KBM-7 (cell line): ENCODE measurements at places on chromosomes 6 and 20.

DNA sequence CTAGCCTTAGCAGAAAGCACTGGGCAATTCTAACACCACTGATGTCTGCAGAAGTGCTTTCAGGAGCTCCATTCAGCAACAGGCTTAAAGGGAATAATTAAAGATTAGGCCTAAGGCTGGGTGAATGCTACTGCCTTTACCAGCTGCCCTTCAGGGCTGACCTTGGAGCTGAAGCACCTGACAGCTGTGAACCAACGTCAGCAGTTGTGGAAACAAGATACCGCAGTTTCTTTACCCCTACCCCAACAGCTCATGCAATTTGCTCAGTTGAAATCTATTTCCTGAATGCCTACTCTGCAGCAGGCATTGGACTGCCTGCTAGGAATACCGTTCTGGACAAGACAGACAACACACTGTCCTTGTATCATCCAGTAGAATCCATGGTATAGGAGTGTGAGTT is 51.5 kb upstream of the ADTRP start:
- no peak for DNase-seq

- DNase-seq, result no peak
These were observed 12.5 kb downstream of the ERMARD start for GRCh38 chr6:169763881-169764280.

- DNase-seq, result no peak
These were observed 658.8 kb upstream of the DEFB115 start for GRCh38 chr20:30598460-30599230.

DNA sequence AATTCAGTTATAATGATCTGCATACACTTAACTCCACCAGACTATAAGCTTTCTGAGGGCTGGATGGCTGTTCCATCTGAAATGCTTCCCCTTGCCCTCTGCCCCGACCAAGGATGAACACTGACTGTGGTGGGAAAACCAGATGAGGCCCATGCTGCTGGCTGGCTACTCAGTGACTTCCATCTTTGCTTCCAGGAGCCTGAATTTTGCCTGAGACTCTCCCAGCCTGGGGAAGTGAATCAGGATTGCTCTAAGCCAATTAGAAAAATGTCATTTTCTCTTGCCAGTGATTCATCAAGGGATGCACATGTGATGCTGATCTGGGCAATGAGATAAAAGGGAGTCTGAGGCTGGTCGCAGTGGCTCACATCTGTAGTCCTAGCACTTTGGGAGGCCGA is 1.7 kb upstream of the TOMM34 start:
- no peak for DNase-seq

GRCh38 chr20:25353747-25354705 is 36.6 kb downstream of the ABHD12 start:
- no peak for DNase-seq

DNA sequence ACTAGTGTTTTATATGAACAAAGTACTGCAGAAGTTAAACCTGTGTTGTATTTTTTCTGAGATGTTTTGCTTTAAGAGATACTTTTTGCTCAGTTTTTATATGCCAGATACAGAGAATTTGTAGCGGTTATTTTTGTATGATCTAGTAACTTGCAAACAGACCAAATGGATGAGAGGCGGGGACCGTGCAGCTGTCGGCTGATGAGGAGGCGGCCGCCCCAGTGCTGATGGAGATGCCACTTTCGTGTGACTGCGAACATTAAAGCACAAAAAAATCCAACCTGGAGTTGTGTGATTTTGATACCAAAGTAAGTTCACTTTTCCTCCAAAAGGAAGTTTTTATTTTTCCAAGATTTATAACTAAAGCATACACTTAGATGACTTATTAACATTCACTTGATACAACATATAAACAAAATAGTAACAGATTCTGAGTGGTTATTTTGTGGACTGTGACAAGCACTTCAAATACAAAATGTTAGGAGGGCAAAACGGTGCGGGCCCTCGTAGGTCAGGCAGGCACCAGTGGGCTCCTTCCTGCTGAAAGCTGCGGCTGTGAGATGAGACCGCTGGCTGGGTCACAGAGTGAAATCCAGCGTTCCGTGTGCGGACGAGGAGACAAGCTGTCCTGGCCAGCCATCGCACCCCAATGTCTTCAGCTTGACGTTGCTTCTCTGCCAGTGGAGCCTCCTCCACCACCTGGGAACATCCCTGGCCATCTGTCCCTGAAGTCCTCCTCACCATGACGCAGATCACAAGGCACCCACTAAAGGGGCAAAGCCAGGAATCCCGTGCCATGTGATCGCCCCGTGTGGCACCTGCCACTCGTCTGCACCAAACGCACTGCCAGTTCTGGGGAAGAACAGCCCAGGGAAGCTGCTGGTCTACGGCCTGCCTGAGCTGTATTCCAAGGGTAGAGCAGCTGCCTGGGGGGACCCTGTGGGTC is 4.0 kb upstream of the OGFR start:
- no peak for DNase-seq

- no peak for DNase-seq
These were observed 24.3 kb upstream of the RIMS4 start for GRCh38 chr20:44834693-44835092.

DNA sequence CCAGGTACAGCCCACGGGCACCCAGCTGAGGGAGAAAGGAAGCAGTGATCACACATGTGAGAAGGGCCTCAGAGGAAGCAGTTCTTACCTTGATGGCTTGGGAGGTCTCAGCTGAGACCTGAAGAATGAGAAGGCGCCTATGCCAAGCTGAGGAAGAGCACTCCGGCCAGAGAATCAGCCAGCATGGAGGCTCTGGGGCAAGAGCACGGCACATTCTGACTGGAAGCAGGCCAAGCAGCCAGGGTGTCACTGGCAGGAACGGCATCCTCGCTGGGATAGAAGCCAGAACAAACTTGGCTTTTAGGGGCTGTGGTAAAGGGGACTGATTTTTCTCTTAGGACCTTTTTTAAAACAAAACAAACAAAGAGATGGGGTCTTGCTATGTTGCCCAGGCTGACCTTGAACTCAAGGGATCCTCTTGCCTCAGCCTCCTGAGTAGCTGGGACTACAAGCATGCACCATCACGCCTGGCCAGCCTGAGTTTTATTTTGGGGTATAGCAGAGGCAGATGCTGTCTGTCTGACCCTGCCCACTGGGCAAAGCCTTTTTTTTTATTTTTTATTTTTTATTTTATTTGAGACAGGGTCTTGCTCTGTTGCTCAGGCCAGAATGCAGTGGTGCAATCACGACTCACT is 17.6 kb downstream of the GHRH start:
- no peak for DNase-seq

- DNase-seq, result peak; percentile 59
These were observed 60.9 kb downstream of the ATXN1 start for GRCh38 chr6:16700202-16700915.

DNA sequence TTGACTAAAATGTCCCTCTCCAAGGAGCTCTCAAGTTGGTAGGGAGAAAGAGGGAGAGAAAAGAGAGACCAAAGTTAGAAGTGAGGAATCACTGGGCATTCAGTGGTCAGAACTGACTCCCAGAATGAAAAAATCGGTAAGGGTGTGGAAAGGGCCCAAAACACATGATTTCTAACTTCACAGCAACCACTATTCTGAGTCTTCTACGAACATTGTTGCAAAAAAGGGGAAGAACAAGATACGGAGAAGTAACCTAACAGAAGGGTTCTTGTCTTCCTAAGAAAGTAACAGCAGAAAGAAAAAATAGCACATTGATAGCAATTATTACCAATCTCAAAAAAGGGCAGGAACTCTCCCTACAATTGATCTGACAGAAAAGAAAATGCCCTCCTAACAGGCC is 65.6 kb downstream of the ATP9A start:
- DNase-seq, result peak; percentile 48

DNA sequence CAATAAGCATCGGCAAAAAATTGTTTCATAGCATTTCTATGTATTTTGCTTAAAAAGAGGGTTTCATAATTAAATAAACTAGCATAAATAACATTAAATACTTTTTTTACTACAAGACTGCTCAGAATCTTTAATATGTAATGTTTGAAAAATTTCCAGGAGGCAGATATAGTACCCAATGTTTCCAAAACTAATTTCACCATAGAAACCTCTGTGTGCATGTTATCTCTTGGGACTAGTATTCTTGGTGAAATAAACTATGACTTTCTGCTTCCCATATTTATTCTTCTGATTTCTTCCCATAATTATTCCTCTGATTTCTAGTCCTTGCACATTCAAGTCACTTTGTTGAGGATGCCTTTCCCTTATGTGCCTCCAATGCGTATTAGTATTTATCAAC is 94.5 kb downstream of the PTPRK start:
- DNase-seq, result no peak

DNA sequence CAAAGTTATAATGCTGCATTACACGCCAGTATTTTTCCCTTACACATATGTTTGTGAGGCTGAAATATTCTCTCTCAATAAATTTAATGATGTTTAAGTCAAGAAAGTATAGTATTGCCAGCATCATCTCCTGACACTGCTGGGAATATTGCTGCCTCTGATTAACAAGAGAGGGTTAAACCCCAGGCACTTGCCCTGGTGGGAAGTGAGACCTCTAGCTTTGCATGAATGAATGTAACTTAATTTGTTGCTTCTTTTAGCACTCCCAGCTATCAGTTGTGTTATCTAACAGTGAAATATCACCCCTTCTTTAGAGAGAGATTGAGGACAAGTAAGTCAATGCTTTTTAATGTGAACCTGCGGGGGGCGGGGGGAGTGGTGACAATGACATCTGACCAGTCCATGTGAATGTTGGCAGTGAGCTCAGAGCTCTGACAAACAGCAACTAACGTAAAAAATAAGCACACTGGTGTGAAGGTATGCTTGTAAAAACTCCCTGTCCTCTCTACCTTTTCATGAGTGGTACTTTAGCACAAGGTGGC is 9.8 kb downstream of the FOXA2 start:
- no peak for DNase-seq

DNA sequence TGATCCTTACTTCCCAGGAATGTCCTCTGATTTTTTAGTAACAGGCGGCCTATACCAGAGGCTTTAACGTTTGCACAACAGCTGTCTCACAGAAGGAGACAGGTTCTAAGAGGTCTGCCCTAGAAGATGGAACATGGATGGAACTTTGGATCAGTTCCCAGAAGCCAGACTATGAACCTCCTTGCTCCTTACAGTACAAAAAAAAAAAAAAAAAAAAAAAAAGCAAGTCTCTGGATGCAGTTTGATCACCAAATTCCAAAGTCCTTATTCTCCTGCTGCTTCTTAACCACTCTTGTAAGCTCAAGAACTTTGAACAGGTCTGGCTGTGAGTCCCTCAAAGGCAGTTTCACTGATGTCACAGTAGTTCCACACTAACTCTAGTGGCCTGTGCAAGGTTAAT is 2.0 kb upstream of the TRMT11 start:
- no peak for DNase-seq

GRCh38 chr6:1950631-1951030 is 294.8 kb downstream of the GMDS start:
- DNase-seq, result no peak

DNA sequence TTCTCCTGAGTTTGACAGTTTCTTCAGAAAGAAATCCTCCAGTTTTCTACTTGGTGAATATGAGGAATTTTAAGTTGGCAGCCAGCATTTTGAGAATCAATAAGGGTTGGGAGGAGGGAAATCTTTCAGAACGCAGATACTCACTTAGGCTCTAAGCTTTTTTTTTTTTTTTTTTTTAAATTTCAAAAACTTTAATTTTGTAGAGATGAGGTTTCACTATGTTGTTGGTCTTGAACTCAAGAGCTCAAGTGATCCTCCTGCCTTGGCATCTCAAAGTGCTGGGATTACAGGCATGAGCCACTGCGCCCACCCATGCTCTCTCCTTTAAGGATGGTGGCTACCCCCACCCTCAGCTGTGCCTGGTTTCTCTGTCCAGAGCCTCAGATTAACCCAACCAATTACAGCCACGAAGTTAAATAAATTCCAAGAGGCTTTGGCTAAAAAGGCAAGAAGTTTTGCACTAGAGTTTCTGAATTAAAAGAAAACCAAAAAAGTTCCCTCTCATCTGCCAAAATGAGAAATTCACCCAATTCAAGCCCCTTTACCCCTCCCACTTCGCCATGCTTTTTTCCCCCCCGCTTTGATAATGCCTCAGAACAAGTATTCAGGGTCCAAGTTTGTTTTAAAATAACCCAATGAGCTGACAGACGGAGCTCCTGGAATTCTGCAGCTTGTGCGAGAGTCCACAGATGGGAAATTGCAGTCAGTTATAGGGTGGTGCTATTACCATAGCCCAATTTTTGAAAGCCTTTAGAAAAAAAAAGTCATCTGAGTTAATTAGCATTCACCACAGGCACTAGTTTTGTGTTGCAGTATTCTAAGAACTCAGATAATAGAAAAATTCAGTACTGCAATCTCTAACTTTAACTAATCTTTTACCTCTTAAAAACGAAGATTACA is 94.3 kb upstream of the BEND3 start:
- DNase-seq, result no peak

- no peak for DNase-seq
These were observed at the start of gene EPB41L1 for GRCh38 chr20:36154700-36155628. Gene EPB41L1, plus strand, starts transcription at chr20:36154740. Its CDS starts 19,038 bp downstream, at chr20:36173778.

DNA sequence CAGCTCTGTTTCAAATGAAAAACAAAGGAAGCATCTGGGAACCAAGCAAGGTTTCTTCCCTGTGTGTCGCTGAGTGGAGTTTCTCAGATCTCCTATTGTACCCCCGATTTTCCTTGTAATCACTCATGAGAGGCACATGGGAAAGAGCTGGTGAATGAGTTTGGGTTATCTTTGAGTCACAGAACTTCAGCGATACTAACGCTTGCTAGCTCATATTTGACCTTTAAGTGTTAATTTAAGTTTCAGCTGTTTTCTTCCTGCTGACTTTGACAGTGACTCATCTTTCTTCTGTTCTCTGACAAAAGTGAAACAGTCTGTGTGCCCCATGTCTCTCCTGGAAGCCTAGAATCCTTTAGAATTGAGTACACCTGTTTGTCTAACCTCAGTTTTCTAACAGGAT is 261.1 kb upstream of the RGS17 start:
- no peak for DNase-seq

- peak; percentile 56 for DNase-seq
These were observed 950 bp downstream of the KCTD20 start for GRCh38 chr6:36443471-36444428.

GRCh38 chr6:144330017-144330987 is 45.2 kb downstream of the UTRN start:
- no peak for DNase-seq

GRCh38 chr20:54431156-54431944 is 44.0 kb upstream of the DOK5 start:
- no peak for DNase-seq

DNA sequence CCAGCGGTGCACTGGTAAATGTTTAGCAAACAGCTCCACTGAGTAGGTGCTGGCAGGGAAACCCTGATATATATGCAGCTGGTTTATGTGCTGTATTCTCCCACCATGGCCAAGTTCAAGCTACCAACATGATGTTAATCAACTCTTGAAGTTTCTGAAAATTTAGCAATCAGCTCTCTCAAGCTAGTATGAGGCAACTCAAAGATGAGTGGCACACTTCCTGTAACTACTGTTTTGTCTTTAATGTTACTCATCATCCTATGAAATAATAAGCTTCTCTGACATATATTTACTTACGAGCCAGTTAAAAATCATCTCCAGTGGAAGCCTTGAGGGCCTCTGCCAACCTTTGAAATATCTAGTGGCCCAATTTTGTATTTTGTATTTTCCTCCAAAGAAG is 54.7 kb downstream of the TRMT6 start:
- no peak for DNase-seq
